Ascending aorta (tissue), 2 donors: ENCODE measurements at places on chromosomes 5 and 9.

GRCh38 chr5:142210011-142210410, 101.4 kb downstream of the NDFIP1 start:
- no peak for DNase-seq

DNA sequence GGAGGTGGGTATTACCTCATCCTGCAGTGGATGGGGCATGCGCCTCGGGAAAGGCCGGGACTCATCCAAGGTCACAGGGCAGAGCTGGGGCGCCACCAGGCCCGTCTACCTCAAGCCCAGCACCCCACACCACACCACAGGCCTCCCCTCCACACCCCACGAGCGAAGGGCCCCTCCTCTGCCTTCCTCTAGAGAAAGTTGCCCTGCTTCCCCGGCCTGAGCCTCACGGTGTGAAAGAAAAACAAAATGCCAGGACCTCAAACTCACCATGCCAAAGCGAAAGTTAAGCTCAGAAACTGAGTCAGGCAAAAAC, 161.1 kb downstream of the COL23A1 start:
- no peak for DNase-seq

- DNase-seq, result no peak
These were observed 233.7 kb downstream of the GLIS3 start for GRCh38 chr9:4066120-4066519.

GRCh38 chr5:59760785-59761348, 132.7 kb downstream of the PDE4D start:
- DNase-seq, result no peak

GRCh38 chr9:91222457-91222856, 139.3 kb downstream of the AUH start:
- DNase-seq, result no peak

DNA sequence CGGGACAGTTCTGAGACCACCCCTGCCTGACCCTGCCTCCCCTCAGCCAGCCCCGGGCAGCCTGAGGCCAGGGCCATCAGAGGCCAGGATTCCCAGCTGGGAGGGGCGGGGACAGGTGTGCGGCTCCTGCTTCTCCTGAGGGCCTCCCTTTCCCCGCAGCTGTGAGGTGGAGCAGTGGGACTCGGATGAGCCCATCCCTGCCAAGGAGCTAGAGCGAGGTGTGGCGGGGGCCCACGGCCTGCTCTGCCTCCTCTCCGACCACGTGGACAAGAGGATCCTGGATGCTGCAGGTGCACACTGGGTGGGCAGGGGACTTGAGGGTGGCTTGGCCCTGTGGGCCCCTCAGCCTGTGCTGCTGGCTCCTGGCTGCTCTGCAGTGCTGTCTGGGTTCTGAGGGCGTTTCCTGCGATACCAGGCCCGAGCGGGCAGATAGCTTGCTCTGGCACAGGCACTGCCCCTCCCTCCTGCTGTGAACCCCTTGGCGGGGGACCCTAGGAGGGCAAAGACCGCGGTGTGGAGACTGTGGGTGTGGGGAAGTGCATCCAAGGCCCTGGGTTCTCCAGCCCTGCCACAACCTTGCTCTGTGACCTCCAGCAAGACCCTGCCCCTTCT, 2.3 kb downstream of the GRHPR start:
- no peak for DNase-seq

- DNase-seq, result no peak
These were observed 635.4 kb downstream of the NR2F1-AS1 start for GRCh38 chr5:92945605-92946097.

DNA sequence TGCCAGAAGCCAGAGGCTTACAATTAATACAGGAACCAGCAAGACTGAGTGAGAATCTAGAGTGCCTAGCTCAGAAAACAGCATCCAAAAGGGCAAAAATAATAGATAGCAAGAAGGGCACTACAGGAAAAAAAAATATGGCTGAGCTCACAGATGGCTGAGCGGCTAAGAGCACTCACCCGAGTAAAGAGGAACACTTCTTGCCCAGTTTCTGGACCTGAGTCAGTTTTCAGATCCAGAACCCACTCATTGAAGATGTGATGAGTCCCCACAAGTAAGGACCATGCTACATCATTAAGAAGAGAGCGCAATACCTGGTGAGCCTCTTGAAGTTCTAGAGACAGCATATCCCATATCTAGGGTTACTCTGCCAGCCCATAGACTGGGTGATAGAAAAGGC, 65.5 kb upstream of the MAP3K1 start:
- DNase-seq, result no peak

DNA sequence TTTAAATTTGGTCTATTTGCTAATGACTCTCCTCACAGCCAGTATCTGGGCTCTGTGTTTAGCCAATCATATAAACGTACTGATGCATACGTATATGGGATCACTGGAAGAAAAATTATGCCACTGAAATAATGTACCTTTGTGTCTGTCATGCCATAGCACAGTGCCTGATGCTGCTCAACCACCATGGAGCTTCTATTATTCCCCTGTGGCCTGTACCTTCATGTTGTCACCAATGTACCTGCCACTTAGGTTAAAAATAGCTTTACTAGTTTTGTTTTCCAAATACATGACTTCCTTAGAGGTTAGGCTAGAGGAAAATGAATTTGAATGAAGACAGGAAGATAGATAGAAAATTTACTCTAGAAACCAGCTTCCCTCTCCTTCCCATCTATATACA, 34.6 kb downstream of the HACD4 start:
- DNase-seq, result no peak
